ENCODE measurements at places on chromosomes 4 and X. TPM values are rescaled to one million over a fixed set of nuclear protein-coding genes. Genes with fewer than 3 reads are reported as not detected.
A peak's percentile ranks its signal among the peaks of the same experiment; 100 is the strongest.

Gene LIMCH1
- total RNA-seq = 128 TPM

- H3K4me3 ChIP-seq = no peak overlapping the region
These were observed 129.5 kb upstream of the PSAPL1 start for GRCh38 chr4:7564242-7564641.

DNA sequence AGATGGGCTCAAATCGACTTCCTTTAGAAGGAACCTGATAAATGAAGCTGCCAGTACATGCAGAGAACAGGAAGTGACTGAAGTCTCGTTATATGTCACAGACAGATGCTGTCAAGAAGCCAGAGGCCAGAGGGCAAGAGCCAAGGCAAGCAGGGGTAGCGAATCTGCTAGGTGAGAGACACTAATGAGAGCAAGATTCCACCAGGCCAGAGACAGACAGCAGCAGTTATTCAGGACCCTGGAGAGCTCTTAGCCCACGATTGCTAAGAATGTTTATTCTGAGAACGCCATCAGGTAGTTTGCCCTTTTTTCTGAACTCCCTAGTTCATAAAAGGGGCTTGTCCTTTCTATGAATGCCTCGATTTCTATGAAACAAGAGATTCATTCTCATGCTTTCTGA is 73.7 kb downstream of the BEND2 start:
- H3K4me1 ChIP-seq = no peaks in the 10 kb centered on the region
- no peaks in the 10 kb centered on the region for H3K27me3 ChIP-seq
- DNase-seq = peak; percentile 35
- no peak overlapping the region for H3K27ac ChIP-seq
- H3K4me3 ChIP-seq = no peak overlapping the region

DNA sequence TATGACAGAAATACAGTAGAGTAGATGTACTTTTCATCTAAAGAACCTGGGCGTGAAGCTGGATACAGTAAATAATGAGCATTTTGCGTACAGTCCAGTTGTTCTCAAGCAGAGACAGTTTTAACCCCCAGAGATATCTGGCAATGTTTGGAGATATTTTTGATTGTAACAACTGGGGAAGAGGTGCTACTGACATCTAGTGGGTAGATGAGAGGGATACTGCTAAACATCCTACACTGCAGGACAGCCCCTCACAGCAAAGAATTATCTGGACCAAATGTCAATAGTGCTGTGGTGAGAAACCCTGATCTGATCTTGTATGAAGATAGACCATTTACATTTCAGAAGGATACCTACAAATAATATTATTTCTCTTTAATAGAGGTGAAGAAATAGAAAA is 200.2 kb upstream of the FAM47A start:
- H3K27me3 ChIP-seq = no peaks in the 10 kb centered on the region
- H3K4me1 ChIP-seq = no peaks in the 10 kb centered on the region
- H3K27ac ChIP-seq = no peak overlapping the region
- no peak overlapping the region for H3K4me3 ChIP-seq

Gene IL3RA
- total RNA-seq = not detected

- H3K36me3 ChIP-seq = no peaks in the 10 kb centered on the region
- DNase-seq = peak; percentile 81
- H3K27ac ChIP-seq = no peak overlapping the region
- peaks cover 25% of the 10 kb centered on the region for H3K4me1 ChIP-seq
- no peak overlapping the region for H3K4me3 ChIP-seq
These were observed 17.0 kb upstream of the PAPSS1 start for GRCh38 chr4:107736924-107737448.

DNA sequence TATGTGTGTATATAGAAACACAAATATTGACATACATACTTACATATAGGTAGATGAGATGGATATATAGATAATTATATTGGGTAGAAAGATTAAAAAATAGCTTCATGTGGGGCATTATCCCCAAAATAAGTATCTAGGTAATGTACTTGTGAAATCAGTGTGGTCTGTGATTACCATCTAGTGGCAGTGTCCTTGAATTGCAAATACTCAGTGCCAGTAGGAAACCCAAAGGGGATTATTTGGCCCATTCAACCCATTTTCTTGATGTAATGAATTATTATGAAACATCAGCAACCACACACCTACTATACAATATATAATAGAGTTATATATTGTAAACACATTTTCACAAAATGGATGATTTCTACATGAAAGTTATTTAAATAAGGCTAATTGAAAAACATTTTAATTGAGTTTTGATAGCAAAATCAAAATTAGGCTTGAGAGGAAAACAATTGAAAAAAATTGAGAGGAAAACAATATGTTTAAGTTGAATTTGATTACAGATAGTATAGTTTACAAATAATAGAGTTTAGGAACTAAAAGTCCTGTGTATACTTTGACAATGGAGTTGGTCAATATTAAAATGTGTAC is 389.4 kb downstream of the GALNTL6 start:
- peak; percentile 42 for DNase-seq
- no peak overlapping the region for H3K27ac ChIP-seq
- H3K36me3 ChIP-seq = no peaks in the 10 kb centered on the region
- H3K27me3 ChIP-seq = no peaks in the 10 kb centered on the region

GRCh38 chrX:12887767-12888166 is 18.7 kb upstream of the TLR8 start:
- DNase-seq = no peak
- no peak overlapping the region for H3K4me3 ChIP-seq
- H3K36me3 ChIP-seq = no peaks in the 10 kb centered on the region
- no peaks in the 10 kb centered on the region for H3K27me3 ChIP-seq

- DNase-seq = no peak
- H3K27me3 ChIP-seq = no peaks in the 10 kb centered on the region
- no peaks in the 10 kb centered on the region for H3K36me3 ChIP-seq
- no peak overlapping the region for H3K27ac ChIP-seq
- H3K4me3 ChIP-seq = no peak overlapping the region
These were observed 514.5 kb downstream of the INPP4B start for GRCh38 chr4:142331646-142332045.

Gene PYURF
- total RNA-seq = 155 TPM

Gene CACNA1F
- total RNA-seq = not detected

- H3K27ac ChIP-seq = peak overlapping the region; percentile 72
- H3K4me1 ChIP-seq = peaks cover 31% of the 10 kb centered on the region
- no peaks in the 10 kb centered on the region for H3K36me3 ChIP-seq
- H3K4me3 ChIP-seq = no peak overlapping the region
- no peaks in the 10 kb centered on the region for H3K27me3 ChIP-seq
These were observed 88.7 kb upstream of the HPF1 start for GRCh38 chr4:169846396-169846795.

DNA sequence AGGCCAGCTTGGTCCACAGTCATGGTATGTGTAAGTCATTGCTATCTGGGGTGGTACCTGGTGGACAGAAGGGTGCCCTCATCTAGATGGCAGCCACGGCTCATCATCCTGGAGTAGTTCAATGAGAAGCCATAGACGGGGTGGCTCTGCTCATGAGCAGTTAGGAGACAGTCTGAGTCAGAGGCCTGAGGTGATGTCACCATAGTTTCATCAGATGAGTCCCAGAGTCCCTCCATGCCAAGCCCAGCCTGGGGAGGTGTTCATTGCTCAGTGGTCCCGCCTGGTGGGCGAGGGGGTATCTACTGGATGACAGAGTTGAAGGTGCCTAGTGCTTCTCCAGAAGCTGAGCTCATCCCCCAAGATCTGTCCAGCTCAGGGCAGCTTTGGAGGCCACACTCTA is 49.8 kb downstream of the DLG3 start:
- peaks cover 26% of the 10 kb centered on the region for H3K36me3 ChIP-seq
- no peaks in the 10 kb centered on the region for H3K27me3 ChIP-seq
- no peak overlapping the region for H3K27ac ChIP-seq
- H3K4me1 ChIP-seq = no peaks in the 10 kb centered on the region
- no peak overlapping the region for H3K4me3 ChIP-seq
- no peak for DNase-seq

Gene FGA
- not detected for total RNA-seq

GRCh38 chrX:44432641-44433040 is 89.2 kb upstream of the EFHC2 start:
- no peak overlapping the region for H3K27ac ChIP-seq
- no peaks in the 10 kb centered on the region for H3K27me3 ChIP-seq
- no peak for DNase-seq
- no peak overlapping the region for H3K4me3 ChIP-seq
- H3K4me1 ChIP-seq = no peaks in the 10 kb centered on the region

- no peaks in the 10 kb centered on the region for H3K4me1 ChIP-seq
- DNase-seq = no peak
- H3K27ac ChIP-seq = no peak overlapping the region
- no peaks in the 10 kb centered on the region for H3K27me3 ChIP-seq
These were observed 102.5 kb downstream of the FIP1L1 start for GRCh38 chr4:53479736-53480525.

GRCh38 chr4:38195911-38196310 is 235.7 kb downstream of the PTTG2 start:
- H3K27me3 ChIP-seq = no peaks in the 10 kb centered on the region
- H3K27ac ChIP-seq = no peak overlapping the region
- no peaks in the 10 kb centered on the region for H3K36me3 ChIP-seq
- no peak for DNase-seq
- H3K4me1 ChIP-seq = peaks cover 9% of the 10 kb centered on the region

Gene TMEM144
- 0.22 TPM for total RNA-seq

GRCh38 chr4:92304606-92305005 is 840 bp downstream of the GRID2 start:
- no peak overlapping the region for H3K4me3 ChIP-seq
- peaks cover 48% of the 10 kb centered on the region for H3K27me3 ChIP-seq
- H3K27ac ChIP-seq = no peak overlapping the region

DNA sequence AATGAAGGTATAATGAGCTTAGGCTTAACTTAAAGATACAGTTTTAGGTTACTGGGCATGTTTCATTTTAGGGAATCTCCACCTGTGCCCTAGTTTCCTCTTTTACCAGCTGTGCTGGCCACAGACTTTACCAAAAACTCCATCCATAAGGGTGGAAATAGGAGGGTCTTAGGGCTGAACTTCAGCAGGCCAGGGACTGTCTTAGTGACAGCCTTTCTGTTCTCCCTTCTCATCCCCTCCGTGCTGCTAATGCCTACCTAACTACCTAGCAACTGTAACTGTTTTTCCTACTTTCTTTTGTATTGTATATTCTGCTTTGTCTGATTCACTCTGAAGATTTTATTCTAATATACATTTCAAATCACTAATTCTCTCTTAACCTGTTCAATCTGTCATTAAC is 1375.3 kb downstream of the PCDH18 start:
- H3K36me3 ChIP-seq = no peaks in the 10 kb centered on the region
- no peaks in the 10 kb centered on the region for H3K27me3 ChIP-seq
- no peaks in the 10 kb centered on the region for H3K4me1 ChIP-seq
- H3K27ac ChIP-seq = no peak overlapping the region

GRCh38 chr4:5785806-5786680 is 75.0 kb downstream of the EVC start:
- DNase-seq = no peak
- H3K36me3 ChIP-seq = peaks cover 7% of the 10 kb centered on the region
- no peaks in the 10 kb centered on the region for H3K4me1 ChIP-seq
- no peak overlapping the region for H3K27ac ChIP-seq
- H3K27me3 ChIP-seq = no peaks in the 10 kb centered on the region
- no peak overlapping the region for H3K4me3 ChIP-seq

- no peak for DNase-seq
- no peaks in the 10 kb centered on the region for H3K4me1 ChIP-seq
- H3K4me3 ChIP-seq = no peak overlapping the region
- H3K36me3 ChIP-seq = no peaks in the 10 kb centered on the region
These were observed 575 bp downstream of the MAP7D2 start for GRCh38 chrX:20116087-20116576.

DNA sequence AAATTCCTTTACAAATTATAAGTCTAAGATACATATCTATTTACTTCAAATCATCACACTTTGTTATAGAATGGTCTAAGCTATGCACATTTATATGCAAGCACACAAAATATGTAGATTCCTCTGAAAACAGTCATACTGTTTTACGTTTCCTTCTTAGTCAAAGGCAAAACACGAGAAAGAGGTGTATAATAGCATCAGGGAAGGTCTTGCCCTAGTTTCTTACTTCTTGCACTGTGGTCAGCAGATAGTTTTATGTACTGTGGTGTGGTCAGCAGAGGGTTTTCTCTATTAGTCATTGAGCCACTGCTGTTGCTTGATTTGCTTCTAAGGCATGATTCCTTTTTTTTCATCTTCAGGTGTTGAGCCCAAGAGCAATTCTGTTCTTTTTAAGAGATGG is 117.7 kb downstream of the ADAM29 start:
- no peaks in the 10 kb centered on the region for H3K27me3 ChIP-seq
- H3K4me3 ChIP-seq = no peak overlapping the region
- DNase-seq = no peak

- peaks cover 40% of the 10 kb centered on the region for H3K4me1 ChIP-seq
- DNase-seq = peak; percentile 29
- H3K27ac ChIP-seq = no peak overlapping the region
- no peaks in the 10 kb centered on the region for H3K27me3 ChIP-seq
- no peaks in the 10 kb centered on the region for H3K36me3 ChIP-seq
These were observed 146.6 kb downstream of the AMELX start for GRCh38 chrX:11439846-11440245.

Gene MAGEA4
- total RNA-seq = not detected

GRCh38 chr4:40507977-40508376 is 121.7 kb downstream of the RBM47 start:
- no peak for DNase-seq
- H3K4me1 ChIP-seq = no peaks in the 10 kb centered on the region
- H3K36me3 ChIP-seq = no peaks in the 10 kb centered on the region

DNA sequence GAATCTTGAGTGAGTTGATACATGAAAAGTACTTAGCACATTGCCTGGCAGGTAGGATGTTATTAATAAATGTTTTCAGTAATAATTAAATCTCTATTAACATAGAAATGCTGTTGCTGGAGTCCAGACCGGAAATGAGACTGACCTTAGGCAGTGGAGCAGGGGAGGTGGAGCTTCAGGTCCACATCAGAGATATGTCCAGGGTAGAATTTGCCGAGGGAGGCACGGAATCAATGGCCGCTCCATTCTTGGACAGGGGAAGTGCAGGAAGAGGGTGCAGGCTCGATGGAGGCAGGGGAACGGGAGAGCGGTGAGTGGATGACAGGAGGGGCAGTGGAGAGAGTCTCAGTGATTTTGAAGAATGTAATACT is 107.3 kb downstream of the GATB start:
- no peaks in the 10 kb centered on the region for H3K4me1 ChIP-seq
- DNase-seq = no peak
- H3K27ac ChIP-seq = no peak overlapping the region
- no peaks in the 10 kb centered on the region for H3K36me3 ChIP-seq
- H3K4me3 ChIP-seq = no peak overlapping the region

GRCh38 chr4:164115236-164115635 is 620.7 kb downstream of the TMA16 start:
- no peak overlapping the region for H3K4me3 ChIP-seq
- H3K4me1 ChIP-seq = no peaks in the 10 kb centered on the region
- no peak overlapping the region for H3K27ac ChIP-seq
- no peaks in the 10 kb centered on the region for H3K27me3 ChIP-seq
- DNase-seq = no peak

DNA sequence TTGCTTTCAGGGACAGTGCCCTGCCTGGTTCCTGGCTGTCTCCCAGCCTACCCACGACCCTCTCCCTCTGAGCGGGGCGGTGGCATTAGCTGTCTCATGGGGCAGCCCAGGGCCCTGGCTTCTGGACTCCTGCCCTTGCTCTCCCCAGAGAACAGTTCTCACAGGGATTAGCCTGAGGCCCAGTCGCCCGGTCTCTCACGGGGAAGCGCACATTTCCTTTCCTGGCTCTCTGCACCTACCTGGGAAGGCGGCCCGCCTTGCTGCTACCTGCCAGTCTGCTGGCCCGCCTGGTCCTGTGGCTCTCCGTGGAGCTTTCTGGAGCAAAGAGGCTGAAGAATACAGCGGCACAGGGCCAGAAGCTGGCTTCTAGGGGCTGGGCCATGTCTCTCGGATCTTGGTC is 128.4 kb downstream of the FHDC1 start:
- H3K36me3 ChIP-seq = no peaks in the 10 kb centered on the region
- no peaks in the 10 kb centered on the region for H3K4me1 ChIP-seq
- no peak overlapping the region for H3K27ac ChIP-seq
- no peak overlapping the region for H3K4me3 ChIP-seq
- DNase-seq = no peak

Gene NPNT
- 71.8 TPM for total RNA-seq

Measured in SJCRH30 (cell line).